ENCODE measurements at places on chromosomes 13 and 19.

GRCh38 chr13:24056616-24057137, 103.8 kb upstream of the SPATA13 start:
- no peak for DNase-seq

- no peak for DNase-seq
These were observed 55.3 kb downstream of the SUCLA2 start for GRCh38 chr13:47945738-47946137.

- no peak for DNase-seq
These were observed 489 bp upstream of the ZNF653 start for GRCh38 chr19:11506101-11506555.

DNA sequence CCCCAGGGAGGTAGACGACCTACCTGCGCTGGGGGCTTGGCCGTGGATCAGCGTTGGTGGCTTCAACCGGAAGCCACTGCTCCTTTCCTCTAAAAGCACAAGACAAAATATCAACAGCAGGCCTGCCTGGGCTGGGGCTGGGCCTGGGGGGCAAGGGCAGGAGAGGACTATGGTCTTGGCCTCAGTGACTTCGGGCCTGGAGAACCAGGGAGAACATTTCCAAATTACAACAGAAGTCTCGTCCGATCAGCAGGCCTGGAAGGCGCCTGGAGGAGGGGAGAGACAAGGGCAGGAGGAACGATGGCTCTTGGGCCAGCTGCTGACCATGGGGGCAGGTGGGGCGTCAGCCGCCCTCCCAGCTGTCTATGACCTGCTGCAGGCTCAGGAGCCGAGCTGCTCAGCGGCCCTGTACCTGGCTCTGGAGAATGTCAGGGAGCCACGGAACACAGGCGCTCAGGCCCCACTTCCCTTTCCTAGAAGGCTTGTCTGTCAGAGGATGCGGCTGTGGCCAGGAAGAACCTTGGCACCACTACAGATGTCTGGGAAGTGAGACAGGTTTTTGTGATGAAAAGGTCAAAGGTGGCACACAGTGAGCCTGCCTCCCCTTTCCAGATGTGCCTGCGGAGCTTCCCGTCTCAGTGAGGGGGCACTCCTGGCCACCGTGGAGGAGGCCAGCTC, 19.5 kb downstream of the CAPS start:
- DNase-seq: no peak

DNA sequence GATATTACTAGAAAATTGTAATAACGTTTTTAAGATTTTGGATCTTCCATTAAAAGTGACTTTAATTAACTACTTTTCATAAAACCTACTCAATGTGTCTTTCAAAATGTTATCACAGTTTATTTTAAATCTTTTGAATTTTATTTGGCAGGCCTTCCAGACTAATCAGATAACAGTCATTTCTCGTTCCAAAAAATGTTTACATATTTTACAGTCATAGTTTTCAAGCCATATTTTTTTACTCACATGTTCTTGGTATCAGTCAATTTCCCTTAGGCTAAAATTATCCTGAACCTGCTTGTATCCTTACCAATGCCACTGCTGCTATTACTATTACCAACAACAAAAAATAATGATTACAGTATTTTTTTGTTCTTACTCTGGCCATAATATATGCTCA, 1783.5 kb downstream of the SLITRK5 start:
- no peak for DNase-seq

DNA sequence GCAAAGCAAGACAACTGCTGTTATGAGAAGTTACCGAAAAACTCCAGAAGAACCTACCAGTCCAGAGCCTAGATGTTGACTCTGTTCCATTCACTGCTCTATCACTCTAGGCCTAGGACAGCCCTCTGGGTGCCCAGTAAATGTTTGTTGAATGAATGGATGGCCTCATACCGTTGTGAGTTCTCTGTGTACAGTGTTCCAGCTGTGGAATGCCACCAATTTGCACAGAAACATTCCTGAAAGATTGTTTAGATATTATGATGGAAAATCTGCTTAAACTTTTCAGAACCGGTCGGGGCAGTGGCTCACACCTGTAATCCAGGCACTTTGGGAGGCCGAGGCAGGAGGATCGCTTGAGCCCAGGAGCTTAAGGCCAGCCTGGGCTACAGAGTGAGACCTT, 1.3 kb upstream of the FBL start:
- no peak for DNase-seq

- peak; percentile 94 for DNase-seq
These were observed 603 bp downstream of the RFX1 start for GRCh38 chr19:14005349-14006084.

DNA sequence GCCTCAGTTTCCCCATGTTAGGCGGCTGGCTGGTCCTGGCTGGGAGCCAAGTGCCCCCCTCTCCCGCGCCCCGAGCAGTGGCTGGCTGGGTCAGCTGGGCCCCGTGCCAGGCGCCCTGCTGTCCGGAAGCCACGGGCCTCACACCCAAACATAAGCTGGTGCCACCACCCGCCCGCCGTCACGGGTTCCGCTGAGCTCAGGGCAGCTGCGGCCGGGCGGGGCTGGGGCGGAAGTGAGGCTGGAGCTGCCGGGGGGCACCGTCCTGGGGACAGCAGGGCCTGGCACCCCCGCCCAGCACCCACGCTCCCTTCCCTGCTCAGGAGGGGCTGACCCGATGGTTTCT, 19.3 kb downstream of the HCN2 start:
- no peak for DNase-seq

DNA sequence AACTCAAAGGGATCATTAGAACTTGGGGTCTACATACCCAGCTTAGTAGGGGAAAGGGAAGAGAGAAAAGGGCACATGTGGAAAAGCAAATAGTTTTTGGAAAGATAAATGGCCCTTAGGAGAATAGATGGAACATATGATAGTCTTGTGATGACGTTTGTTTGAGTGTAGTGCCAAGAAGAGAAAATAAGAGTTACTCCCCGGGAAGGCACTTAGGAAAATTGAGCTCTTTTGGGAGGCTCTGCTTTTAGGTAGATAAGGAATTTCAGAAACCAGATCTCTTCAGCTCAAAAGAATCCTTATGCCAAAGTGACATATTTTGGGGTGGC, 44.8 kb upstream of the SERTM1 start:
- no peak for DNase-seq

GRCh38 chr13:93794197-93794885, 567.7 kb downstream of the GPC6 start:
- no peak for DNase-seq

DNA sequence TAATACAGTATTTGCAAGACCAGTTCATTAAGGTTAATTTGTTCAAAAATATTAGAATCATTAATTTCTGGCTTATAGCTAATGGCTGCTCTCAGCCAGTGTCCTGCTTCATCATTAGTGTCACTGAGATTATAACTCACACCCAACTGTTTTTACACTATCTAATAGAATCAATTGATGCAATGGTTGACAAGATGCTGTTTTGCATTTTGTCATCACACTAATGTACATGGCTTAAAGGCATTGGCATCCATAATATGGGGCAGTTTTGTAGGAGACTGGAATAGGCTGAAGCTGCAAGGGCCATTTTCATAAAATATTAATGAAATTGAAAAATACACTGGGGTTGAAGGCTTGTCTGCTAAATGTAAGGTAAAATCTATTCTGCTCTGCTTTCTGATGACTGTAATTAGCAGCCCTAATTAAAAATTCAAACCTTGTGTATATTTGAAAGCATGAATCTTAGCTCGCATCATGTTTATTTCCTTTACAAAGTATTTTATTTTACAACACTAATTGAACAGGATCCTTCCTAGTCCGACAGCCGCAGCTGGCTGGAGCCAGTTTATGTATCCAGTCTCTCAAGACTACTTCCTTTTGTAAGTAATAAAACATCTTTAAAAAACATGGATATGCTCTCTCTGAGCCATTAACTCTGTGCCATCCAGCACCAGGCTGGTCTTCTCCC, 296.7 kb downstream of the POU4F1 start:
- no peak for DNase-seq

- no peak for DNase-seq
These were observed 90.5 kb downstream of the STARD13 start for GRCh38 chr13:33194820-33195692.

DNA sequence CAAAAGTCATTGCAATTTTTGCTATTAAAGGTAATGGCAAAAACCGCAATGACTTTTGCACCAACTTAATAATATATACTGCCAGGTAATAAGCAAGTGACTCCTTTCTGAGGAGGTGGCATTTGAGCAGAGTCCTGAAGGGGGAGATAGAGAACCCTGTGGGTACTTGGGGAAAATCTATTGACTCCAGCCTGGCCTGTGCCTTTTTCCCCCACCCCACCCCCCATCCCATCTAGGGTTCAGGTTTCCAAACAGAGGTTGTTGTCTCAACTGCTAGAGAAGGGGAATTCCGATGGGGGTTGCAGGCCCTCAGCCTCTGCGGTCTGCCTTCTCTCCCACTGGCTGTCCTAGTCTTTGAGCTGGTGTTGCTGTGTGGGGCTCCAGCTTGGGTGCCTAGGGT, 11.5 kb downstream of the S1PR2 start:
- DNase-seq: no peak

GRCh38 chr13:20400774-20401173, 124.9 kb downstream of the CRYL1 start:
- DNase-seq: no peak

- no peak for DNase-seq
These were observed 26.4 kb upstream of the DPP9 start for GRCh38 chr19:4749870-4750590.

DNA sequence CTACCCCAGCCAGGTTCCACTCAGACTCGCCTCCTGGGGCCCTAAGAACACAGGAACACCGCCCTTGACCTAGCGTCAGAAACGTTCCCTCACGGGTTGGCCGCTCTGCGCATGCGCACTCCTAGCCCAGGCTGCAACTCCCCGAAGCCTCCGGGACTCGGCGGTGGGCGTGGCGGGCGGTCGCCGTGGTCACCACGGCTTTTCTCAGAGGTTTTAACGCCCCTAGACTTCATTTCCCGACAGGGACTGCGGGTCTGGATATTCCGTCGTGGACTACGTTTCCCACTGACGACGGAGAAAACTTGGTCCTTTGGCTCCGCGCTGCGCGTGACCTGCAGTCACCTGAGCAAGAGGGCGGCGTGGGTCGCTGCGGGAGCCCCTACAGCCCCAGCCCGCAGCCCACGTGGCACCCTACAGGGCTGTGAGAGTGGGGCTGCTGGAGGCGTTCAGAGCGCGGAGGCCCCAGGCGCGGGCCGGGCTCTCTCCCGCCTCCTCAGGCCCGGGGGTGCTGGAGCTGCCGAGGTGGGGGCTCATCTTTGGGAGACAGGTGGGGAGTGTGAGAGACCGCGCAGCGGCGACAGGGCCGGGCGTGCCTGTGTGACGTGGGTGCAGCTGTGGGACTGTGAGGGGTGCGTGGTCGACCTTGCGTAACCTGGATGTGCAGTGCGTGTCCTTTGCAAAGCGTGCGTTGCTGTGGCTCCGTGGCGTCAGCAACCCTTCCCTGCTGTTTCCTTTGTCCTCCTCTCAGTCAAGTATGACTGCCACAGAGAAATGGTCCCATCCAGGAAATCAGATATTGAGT, 38.0 kb upstream of the ZNF573 start:
- DNase-seq: no peak

DNA sequence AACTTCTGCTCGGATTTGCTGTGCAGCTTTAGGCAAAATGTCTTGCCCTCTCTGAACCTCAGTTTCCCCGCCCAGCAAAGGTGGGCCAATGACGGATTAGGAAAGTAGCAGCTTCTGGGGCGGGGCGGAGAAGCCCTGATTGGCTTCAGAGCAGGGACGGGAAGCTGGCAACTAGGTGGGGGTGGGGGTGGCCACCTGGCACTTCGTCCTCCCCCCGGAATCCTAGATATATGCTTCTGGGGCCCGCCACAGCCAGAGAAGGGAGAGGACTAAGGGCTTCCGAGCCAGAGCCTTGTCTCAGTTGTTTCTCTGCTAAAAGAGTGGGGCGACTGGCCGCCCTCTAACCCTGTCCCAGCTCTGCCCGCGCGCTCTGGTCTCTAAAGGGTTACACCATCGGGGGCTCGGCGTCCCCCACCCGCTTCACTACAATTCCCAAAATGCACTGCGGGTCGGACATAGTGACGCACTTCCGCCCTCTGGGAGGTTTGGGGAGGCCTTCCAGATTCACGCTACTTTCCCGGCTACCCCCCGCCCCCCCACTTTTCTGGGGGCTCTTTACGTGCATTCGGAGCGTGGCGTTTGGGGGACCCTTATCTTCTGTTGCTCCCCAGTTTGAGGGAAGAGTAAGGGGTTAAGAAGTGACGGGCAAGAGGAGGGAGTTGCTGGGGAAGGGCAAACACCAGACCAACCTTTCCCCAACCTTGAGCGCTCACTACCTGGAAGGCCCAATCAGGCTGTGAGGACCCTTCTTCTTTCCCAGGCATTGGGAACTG, 672 bp upstream of the IRF2BP1 start:
- peak; percentile 79 for DNase-seq

DNA sequence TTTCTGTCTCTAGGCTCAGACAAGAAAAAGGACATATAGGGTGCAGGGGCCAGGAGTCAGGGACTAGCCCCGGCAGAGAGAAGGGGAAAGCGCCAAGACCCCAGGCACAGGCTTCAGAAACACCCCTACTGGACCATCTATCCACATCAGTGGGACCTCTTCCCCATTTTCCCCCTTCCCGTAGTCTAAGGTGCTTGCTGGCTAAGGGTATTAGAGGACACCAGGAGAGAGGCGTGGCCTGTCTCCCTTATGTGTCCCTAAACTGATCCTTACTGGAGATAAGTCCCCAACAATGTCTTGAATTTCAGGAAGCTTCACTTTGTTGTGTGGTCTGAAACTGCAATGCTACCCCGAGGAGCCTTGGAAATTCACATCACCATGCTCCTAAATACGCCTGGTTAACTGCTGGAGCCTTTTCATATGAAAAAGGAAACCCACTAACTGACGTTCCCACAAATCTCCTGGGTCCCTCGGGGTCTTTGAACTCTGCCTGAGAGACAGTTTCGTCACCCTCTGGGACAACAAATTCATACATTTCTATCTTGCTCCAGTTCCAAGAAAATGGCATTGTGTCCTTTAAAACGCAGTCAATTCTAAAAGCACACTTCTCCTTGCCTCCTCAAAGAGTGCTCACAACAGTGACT, 197.7 kb downstream of the COL4A1 start:
- no peak for DNase-seq

GRCh38 chr13:36068566-36068965, 62.6 kb downstream of the DCLK1 start:
- no peak for DNase-seq

DNA sequence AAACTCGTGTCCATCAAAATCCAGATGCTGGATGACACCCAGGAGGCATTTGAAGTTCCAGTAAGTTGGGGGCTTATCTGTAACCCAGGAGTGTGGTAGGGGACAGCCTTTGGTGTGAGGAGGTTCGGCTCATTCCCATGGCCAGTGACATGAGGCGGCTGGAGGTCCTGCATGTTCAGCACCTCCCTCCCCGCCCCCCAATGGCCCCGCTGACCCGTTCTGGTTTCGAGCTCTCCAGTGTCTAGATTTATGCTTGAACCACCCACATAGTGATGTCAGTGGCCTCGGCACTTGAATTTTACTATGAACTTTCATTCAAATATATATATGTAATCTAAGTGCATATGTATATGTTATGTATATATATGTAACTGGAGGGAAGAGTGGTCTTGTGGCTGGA, 36.3 kb upstream of the RNF113B start:
- no peak for DNase-seq

- DNase-seq: no peak
These were observed 21.8 kb downstream of the ARRDC2 start for GRCh38 chr19:18029617-18030338.

GRCh38 chr19:33297401-33298145, 4.8 kb downstream of the CEBPA start:
- DNase-seq: no peak
